ENCODE measurements at places on chromosomes 13 and 19.

DNA sequence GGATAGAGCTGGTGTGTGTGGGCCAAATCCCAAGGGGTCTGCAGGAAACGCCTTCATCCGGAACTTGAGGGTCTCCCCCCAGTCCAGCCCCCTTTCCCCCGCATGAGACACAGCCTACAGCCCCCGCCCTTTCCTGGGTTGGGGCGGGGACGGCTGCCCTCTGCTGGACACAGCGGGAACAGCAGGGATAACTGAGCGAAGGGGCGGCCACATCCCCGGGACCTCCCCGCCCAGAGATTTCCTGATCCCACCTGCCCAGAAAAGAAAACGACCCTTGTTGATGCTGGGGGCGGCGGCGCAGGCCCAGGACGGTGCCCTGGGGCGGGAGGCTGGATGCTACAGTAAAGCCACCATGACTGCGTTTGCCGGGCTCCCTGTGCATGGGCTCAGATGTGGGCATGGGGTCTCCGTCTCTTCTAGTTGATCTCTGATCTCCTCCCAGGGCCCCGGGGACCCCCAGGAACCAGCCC lies 14.2 kb downstream of the ONECUT3 start:
- DNase-seq, result no peak

GRCh38 chr13:21095311-21095710 lies 33.9 kb upstream of the LATS2 start:
- DNase-seq, result no peak

- DNase-seq, result no peak
Observed at GRCh38 chr19:13164343-13165161, 14.3 kb downstream of the IER2 start.

- DNase-seq, result no peak
Observed at GRCh38 chr13:70987043-70987442, 878.8 kb upstream of the KLHL1 start.

DNA sequence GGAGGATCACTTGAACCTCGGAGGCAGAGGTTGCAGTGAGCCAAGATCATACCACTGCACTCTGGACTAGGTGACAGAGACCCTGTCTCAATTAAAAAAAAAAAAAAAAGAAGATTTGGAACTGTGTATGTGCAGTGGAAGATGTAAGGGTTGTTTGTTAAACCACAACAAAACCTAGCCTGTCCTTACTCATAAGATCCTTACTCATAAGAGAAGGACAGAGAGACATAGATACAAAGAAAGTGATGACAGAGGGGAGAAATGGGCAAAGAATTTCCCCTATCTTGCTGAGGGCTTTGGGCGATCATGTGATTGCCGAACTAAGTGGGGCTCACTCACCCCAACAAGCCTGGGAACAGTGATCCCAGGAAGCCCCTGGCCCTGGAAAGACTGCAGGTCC lies 7.9 kb downstream of the ITPKC start:
- no peak for DNase-seq
